Fibroblast of upper back skin (primary cell): ENCODE measurements at places on chromosomes 16 and 17.

GRCh38 chr17:5950878-5951277 lies 119.3 kb upstream of the WSCD1 start:
- DNase-seq = no peak

DNA sequence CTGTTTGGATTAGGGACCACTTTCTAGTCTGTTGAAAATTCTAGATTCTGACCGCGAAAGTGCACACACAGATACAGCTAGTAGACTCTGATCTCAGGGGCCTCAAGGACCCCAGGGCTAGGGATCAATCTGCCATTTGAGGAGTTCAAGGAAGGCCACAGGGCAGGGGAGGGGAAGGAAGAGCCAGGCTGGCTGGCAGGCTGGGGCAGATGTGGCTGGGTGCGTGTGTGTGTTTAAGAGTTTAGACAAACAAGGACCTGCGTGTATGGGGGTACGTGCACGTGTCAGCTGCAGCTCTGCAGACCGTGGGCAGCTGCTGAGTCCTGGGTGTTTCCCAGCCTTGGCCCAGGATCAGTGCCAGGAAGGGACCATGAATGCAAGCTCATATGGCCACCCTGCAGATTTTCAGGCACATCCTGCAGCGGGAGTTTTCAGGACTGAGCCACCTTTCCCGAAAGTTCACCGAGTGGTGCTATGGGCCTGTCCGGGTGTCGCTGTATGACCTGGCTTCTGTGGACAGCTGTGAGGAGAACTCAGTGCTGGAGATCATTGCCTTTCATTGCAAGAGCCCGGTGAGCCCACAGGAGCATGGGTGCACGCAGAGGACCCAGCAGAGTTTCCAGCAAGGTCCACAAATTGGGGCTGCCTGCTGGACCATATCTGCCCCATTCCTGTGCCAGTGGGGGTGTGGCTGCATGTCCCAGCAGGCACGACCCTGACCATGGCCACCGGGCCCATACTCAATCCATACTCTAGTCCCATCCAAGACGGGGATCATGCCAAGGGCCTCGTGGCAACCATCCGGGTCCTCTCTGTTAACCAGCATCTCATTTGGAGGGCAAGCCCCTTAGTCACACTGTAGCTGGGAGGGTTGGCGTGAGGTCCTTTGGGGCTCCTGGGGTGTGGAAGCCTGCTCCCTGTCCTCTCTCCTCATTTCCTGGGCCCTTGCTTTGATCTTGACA lies 10.6 kb downstream of the TRPV2 start:
- DNase-seq = no peak

- DNase-seq = peak; percentile 77
These were observed 43.7 kb upstream of the TNRC6A start for GRCh38 chr16:24685539-24686432.

DNA sequence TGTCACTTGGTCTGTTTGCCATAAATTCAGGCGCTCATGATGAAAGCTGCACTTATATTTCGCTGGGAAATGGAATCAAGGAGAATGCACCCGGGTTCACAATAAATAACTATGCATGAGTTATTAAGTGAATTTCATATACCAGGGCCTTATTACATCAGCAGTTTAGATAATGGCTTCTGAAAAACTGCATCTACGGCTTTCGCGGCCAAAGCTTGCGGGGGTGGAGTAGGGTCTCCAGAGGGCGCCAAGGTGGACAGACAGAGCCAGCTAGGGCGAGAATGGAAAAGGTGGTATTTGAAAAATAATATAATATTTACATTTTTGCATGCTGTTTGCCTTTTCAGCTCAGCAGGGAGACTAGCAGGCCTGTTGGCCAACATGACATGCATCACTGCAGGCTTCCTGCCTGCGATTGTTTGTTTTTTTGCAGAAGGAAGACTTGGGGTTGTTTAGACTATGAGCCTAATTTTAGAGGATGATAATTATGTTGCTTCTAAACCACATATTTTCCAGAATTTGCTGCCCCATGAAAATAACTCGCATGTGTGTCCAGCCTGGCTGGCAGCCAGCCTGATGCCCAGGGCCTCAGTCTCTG lies 173.8 kb upstream of the IRX3 start:
- DNase-seq = no peak
